ENCODE measurements at places on chromosomes 3 and 15.

- no peak for DNase-seq
Measured at GRCh38 chr3:12946251-12946648, 104.9 kb upstream of the RPL32 start.

DNA sequence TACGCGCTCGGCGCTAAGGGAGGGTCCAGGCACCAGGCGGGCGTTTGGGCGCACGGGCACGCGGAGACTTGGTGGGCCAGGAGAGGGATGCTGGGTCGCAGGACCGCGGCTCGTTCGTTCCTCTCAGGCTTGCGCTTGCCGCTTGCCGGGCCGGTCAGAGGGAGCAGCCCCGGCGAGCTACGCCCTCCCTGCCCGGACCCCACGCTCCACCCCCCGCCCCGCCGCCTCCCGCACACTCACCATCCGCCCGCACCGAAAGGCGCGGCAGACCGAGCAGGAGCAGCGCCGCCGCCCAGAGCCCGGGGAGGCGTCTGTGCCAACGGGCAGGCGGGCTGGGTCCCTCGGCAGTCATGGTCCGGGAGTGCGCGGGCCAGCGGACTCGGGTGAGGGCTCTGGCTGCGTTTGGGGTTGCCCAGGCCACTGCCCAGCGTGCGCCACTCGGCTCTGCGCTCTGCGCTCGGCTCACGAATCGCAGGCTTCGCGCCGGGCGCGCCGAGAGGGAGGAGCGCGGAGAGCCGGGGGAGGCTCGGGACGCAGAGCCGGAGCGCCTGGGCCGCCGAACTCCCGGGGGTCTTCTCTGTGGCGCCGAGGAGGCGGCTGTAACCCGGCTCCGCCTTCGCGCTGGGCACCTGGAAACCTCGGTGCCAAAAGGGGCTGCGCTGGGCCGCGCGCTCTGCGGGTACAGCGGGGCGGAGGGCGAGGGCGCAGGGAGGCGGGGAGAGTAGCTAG, at the start of gene SUSD5:
Gene SUSD5, minus strand, starts transcription at position 365 of the 729 bp plus-strand sequence. Its CDS starts 13 bp downstream, at position 352.
- peak; percentile 9 for DNase-seq

DNA sequence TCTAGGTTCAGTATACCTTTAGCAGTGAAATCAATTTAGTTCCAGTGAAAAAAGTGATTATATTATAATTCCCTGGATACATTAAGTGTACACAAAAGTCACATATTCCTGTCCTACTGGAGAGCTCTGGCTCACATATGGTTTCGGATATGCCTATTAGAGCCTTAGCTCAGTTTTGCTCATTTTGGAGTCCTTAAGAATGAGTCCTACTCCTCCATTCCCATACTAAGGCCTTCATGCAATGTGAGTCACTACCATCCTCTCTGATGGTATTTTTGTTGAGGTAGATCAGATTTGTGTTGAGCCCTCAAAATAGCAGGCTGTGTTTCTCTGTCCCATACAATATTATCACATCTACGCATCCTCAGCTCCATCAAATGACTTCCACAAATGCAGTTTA, 294.2 kb upstream of the COL8A1 start:
- DNase-seq, result no peak

DNA sequence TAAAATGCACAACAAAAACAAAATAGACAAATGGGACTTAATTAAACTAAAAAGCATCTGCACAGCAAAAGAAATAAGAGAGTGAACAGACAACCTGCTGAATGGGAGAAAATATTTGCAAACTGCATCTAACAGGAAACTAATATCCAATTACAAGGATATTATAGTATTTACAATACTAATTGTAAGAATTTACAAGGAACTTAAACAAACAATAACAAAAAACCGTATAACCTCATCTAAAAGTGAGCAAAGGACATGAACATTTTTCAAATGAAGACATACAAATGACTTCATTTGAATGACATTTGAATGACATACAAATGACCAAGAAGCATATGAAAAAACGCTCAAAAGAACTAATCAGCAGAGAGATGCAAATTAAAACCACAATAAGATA, 66.4 kb downstream of the CSNK1G1 start:
- no peak for DNase-seq

DNA sequence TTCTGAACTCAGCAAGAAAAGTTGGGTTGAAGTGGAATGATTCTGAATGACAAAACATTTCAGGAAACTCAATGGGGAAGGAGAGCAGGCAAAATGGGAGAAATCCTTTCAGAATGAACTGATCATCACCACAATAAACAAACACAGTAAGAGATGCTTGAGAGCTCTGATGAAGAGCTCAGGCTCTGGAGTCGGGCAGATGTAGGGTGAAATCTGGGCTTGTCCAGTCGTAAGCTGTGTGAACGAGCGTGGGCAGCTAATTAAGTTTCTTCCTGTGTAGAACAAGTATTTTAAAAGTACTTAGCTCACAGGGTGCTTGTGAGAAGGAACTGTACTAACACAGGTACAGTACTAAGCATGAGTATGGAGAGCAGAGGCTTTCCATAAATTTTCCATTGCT, 406.2 kb downstream of the FOXP1 start:
- DNase-seq, result no peak

- DNase-seq, result no peak
Measured at GRCh38 chr3:132703733-132704132, 18.5 kb downstream of the NPHP3 start.

- DNase-seq, result no peak
Measured at GRCh38 chr3:72343078-72343477, 505.2 kb downstream of the SHQ1 start.

GRCh38 chr3:5505163-5505562, 317.7 kb downstream of the EDEM1 start:
- no peak for DNase-seq

DNA sequence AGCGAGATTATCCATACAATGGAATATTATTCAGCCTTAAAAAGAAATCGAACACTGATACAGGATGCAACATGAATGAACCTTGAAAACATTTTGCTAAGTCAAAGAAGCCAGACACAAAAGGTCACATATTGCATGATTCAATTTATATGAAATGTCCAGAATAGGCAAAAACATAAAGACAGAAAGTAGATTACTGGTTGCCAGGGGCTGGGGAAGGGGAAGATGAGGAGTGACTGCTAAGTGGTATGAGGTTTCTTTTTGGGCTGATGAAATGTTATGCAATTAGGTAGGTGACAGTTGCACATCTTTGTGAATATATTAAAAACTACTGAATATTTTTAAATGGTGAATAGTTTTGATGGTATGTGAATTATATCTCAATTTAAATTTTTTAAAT, 38.3 kb downstream of the LRRFIP2 start:
- DNase-seq, result no peak
